CD4-positive, alpha-beta T cell treated with Interleukin-4 for 4 hours (primary cell): ENCODE measurements at places on chromosomes 7 and 10.

- no peak for DNase-seq
Measured at GRCh38 chr7:46028246-46028645, 107.2 kb upstream of the IGFBP3 start.

- DNase-seq, result no peak
Measured at GRCh38 chr10:70777063-70777875, 7.9 kb downstream of the TBATA start.

DNA sequence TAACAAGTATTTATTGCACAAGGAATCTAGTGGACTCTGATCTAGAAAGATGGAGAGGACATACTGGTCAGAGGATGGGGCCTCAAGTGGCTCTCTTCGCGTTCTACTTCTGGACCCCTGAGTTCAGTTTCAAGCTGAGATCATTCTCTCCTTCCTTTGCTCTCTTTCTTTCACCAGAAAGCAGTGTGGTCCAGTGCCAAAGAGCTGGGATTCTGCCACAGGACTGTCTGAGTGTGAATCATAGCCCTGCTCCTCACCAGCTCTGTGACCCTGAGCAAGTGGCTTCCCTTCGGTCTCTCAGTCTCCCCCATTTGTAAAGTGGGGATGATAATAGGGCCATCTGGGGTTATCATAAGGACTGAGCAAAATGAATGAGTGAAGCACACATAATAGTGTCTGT lies 715.2 kb downstream of the SUGCT start:
- DNase-seq, result no peak

DNA sequence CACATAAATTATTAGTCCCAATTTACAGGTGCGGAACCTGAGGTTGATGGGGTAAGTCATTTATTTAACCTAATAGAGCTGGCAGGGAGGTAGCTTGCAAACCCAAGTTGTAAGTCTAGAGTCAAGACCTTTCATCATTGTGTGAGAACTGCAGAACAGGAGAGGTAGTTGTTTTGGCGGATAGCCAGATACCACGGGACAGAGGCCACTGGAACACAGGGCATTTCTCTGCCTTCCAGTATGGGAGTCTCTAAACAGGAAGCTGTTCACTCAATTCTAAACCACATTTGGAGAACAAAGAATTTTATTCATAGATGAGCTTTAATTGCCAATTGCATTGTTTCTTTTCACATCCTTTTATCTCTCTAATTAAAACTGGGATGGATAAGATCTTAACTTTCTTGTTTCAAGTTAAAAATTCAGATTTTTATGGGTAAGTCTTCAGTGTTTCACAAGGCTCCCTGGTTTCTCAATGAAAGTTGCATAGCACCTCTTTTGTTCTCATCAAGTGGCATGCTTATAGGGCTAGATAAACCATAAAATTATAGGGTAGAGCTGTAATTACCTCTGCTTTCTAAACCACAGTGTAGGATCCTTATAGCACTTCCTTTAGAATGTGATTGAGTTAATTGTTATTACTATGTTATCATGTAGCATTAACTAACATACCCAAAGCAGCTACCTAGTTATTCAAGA lies 489.0 kb downstream of the GATA3 start:
- no peak for DNase-seq

DNA sequence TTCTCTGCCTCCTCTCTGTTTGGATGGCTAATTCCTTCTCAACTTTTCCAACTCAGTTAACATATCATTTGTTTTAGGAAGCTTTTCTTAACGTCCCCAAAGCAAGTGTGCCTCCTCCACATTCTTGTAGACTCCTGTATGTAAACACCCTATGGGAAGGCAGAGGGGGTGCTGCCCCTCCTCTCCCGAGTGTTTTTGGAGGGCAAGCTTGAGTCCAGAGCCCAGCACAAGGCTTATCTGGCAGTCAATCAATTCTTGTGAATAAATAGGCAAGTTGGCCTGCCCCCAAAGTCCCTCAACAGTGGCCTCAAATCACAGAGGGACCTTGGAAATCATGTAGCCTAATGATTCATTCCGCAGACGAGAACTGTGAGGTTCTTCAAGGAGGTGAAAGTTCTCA lies 305.6 kb downstream of the RPS24 start:
- DNase-seq, result no peak

- DNase-seq, result no peak
Measured at GRCh38 chr10:82778908-82779307, 903.9 kb downstream of the NRG3 start.

DNA sequence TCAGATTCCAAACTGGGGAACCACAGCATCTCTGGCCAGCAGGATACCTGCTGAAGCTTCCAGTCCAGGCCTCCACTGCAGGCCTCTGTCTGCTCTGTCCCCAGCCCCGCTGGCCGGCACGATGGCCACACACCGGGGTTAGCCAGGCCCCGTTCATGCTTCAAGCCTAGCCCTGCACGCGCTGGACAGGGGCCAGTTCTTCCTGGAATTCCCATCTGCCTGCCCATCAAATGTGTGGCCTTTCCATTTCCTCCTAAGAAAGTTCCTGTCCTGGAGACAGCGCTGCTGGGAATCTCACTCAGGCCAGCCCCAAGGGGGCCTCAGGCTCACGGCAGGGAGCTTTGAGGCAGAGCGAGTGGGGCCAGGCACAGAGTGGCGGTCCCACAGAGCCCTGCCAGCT lies 18.0 kb downstream of the SH2B2 start:
- DNase-seq, result no peak

DNA sequence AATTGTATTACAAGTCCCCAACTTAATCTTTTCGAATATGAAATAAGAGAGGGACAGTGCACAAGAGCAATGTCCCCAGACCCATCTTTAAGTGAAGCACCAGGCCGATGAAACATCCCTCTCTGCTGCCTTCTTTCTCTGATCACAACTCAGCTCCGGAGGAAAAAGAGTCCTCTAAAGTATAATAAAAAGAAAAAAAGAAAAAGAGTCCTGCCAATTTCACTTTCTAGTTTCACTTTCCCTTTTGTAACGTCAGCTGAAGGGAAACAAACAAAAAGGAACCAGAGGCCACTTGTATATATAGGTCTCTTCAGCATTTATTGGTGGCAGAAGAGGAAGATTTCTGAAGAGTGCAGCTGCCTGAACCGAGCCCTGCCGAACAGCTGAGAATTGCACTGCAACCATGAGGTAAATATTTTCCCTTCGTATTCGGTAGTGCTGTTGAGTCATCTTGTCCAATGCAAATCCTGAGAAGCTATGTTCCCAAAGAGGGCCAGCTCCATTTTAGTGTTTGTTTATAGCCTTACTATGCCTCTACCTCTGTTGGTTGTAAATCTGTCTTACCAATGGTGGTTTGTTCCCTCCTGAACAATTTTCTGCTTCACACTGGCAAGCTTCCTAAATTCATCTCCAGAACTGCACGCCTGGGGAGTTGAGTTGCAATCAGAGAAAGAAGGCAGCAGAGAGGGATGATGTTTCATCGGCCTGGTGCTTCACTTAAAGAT lies at the start of gene IFIT2:
IFIT2 (plus strand) TSS at position 326 of the 725 bp plus-strand sequence; CDS start at position 404, 78 bp downstream.
- peak; percentile 73 for DNase-seq

DNA sequence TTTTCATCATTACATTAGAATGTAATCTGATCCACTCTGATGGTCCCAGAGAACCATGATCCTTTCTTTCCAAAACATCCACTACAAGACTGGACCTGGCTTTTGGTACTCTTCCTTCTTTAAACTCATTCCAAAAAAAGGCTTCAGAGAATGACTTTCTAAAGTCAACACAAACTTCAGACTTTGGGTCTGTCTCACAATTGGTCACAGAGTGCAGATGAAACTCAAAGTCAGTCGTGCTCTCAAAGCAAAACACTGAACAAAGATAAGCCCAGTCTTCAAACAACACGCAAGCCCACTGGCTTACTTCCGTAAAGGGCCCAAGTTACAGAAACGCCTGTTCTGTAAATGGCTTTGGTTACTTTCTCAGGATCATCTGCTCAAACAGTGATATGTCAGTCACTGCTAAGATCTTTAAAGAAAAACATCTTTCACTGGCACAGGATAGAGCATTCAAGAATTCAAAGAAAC lies 250.9 kb upstream of the MKLN1 start:
- DNase-seq, result no peak

DNA sequence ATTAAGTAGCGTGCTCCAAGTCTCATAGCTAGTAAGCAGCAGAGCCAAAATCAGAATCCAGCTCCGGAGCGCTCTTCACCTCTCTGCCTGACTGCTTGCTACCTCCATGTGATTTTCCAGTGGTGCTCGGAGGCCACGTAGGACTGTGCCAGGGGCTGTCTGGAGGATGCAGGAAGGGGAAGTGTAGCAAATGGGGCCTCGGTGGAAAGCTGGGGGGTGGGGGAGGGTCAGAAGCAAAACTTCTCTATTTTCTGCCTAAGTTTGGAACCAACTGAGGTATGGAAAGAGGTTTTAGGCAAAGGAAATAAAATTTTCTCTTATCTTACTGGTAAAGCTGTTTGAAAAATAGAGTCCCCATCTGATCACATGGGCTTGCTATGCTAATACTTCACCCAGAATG lies 108.7 kb downstream of the TBXAS1 start:
- no peak for DNase-seq

- no peak for DNase-seq
Measured at GRCh38 chr10:73576178-73576889, 14.8 kb downstream of the USP54 start.

GRCh38 chr10:70776455-70777005 lies 8.6 kb downstream of the TBATA start:
- no peak for DNase-seq

- no peak for DNase-seq
Measured at GRCh38 chr7:94452239-94452638, 57.4 kb upstream of the CASD1 start.

GRCh38 chr10:23191764-23192711 lies at the start of gene PTF1A:
TSS of gene PTF1A (plus strand) at chr10:23192312. CDS start at chr10:23192531, 219 bp downstream.
- DNase-seq, result no peak

DNA sequence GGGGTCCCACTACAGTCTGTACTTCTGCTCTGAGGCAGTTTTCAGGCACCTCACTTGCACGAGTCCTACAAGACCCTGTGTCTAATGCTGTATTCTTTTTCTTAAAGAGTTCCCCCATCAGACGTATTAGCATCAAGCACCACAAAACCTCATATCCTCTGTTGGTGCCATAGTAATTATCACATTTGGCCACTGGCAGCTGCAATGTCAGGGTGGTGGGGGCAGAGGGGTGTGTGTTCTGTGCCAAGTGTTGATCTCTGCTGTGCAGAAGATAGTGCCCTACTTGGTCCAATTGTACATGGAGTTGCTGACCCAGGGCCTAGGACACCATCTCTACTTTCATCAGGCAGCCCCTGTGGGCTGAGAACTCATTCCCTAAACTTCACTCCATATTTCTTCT lies 20.0 kb upstream of the JAZF1 start:
- no peak for DNase-seq

DNA sequence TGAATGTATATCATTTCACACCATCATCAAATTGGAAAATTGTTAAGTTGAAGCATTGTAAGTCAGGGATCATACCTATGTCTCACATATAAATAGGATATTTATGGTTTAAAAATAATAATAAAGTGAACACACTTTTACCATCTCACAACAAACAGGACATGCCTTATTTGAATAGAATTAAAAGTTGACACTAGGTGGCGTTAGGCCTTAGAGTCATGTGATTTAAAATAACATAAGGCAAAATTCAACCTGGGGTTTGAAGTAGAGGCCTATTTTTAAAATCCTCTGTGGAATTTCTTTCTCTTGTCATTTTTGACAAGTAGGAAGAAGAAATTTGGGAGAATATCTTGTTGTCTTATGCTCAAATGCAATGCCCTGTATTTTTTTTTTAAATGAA lies 184.7 kb upstream of the PCDH15 start:
- DNase-seq, result no peak

DNA sequence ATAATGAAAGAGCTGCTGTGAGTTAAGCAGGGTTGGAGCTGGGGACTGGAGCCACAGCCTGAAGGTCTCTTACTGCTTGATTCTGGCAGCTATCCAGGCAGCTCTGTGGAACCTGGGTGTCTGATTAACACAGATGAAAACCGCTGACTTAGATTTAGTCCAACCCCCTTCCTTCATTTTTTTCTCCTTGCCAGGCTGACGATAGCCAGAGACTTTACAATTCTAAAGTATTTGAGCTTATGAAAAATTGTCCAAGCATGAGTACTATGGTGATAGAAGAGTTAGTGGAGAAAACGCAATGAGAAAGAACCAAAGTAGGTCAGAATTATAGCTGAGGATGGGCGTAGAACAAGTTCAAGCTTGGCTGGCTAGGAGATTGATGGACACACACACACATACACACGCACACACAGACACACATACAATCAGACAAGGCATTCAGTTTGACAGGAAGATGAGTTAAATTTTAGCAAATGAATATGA lies 13.5 kb upstream of the GPR85 start:
- no peak for DNase-seq

DNA sequence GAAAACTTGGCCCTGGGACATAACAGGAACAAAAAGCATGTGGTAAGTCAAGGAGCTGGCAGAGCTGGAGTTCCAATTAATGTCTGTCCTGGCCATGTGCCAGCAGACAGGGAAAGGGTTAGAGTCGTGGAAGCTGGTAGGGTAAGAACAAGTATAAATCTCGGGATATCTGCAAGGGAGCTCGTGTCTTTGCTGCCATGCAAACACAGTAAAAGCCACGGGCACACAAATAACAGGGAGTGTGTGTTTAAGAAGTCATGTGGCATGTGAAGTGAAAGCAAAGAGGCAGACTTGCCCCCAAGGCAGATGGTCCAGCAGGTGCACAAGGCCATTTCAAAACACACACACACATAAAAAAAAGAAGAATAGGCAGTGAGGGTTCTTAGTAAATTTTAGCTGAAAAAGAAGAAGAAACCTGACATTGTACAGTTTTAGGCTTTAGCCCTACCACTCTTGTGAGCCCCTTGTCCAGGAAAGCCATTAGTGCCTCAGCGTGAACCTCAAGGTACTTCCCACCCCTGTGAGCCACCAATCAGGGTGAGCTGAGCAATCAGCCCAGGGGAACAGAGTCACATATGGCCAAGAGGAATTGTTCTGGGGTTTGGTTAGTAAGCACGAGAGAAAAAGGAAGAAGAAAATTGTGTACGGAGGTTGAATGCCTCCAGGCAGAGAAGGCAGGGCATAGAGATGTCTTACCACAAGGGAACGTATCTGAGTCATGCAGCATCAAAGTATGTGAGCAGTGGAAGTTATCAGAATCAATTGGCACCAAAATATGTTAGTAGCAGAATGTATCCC lies 32.8 kb upstream of the ARHGAP12 start:
- DNase-seq, result no peak

DNA sequence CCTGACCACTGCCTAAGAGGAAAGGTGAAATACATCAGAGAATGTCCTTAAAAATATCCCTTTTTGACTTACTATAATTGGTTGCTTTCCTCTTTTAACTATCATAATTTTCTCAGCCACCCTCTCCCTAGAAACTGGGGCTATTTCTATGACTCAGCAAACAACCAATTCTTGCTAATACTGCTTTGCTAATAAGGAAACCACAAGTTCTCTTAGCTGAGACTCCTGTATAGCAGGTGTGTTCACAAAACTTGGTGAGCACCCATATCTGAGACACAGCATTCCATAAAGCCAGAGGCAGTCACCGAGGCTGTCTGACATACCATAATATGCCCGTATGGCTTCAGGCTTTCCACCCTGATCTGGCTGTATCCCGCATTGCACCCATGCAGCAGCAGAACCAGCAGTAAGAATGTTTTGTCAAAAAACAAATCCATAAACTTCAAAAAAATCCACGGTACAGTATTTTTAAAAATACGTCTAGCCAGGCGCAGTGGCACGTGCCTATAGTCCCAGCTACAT lies 191.7 kb upstream of the C7orf33 start:
- no peak for DNase-seq
